T47D (cell line): ENCODE measurements at places on chromosomes 11 and 22.

- DNase-seq, result no peak
Measured at GRCh38 chr11:134460062-134460561, 48.1 kb upstream of the B3GAT1 start.

- no peak for DNase-seq
Measured at GRCh38 chr22:44846726-44847275, 94.4 kb downstream of the ARHGAP8 start.

DNA sequence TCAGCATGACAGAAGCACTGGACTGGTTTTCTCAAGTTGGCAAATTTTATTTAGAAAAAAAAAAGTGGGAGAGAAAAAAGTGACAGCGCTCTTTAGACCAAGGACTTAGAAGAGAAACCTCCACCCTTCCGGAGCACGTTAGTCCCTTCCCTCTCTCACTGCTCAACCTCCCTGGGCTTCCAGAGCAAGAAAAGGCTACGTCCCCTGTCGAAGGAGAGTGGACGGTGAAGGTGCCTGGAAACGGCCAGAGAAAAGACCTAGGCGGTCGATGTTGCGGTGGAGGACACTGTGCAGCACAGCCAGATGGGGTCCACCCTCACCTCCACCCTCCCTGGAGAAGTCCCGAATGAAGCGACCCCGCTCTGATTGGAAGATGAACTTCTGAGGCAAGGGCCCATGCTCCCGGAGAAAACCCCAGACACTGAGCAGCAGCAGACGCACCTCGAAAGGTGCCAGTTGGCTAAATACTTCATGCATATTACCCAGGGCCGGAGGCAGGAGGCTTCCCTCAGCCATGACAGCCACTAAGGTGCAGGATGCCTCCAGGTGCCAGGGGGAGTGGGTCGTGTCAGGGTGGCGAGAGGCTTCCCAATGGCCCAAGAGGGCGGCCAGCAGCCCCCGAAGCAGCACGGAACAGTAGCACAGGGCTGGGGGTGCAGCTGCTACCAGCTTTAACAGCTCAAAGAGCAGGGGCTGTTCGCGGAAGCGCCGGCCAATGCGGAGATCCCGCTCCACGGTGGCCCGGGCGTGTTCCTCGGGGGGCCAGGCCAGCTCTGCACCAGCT, 604 bp upstream of the GANAB start:
- DNase-seq, result no peak

DNA sequence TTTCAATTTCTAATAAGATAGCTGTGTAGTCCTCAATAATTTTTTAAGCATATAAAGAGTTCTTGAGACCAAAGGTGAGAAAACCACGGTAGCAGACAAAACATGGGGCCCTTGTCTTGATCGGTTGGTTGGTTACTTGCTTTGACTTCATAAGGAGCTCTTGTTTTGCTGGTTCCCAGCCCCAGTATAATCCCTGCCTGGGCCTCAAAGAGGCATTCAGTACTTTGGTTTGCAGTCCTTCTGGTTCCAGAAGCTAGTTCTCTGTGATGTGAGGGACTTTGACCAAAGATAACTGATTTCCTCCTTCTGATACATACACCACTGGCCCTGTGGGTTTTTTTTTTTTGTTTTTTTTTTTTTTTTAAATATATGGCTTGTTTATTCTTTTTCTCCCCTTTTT, 17.1 kb downstream of the MARK2 start:
- DNase-seq, result no peak

DNA sequence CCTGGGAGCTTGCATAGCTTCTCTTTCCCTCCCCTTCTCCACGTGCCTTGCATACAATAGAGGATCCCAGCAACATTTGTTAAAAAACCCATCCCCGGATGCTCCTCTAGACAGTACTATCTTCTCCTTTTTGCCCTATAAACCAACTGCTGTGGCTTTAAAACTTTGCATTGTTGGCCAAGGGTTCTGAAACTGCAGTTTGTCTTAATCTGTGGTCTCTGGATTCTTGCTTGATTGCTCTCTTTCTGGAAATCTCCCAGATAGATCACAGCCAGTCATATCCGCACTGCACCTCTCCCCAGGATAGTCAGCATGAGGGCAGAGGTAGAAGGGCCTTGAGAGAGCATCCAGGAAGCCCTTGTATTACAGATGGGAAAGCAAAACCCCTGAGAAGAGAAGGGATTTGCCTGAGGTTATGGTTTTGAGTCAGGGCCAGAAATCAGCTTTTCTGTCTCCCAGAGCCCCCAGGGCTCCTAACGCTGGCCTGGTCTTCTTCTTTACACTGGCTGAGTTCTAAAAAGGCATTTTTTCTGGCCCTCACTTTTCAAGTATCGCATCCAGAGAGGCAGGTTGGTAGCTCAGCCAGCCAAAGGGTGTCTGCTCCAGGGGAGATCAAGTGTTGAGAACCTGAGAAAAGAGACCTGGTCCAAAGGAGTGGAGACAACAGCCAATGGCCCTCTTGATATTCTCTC, 70.6 kb downstream of the ADM start:
- no peak for DNase-seq

DNA sequence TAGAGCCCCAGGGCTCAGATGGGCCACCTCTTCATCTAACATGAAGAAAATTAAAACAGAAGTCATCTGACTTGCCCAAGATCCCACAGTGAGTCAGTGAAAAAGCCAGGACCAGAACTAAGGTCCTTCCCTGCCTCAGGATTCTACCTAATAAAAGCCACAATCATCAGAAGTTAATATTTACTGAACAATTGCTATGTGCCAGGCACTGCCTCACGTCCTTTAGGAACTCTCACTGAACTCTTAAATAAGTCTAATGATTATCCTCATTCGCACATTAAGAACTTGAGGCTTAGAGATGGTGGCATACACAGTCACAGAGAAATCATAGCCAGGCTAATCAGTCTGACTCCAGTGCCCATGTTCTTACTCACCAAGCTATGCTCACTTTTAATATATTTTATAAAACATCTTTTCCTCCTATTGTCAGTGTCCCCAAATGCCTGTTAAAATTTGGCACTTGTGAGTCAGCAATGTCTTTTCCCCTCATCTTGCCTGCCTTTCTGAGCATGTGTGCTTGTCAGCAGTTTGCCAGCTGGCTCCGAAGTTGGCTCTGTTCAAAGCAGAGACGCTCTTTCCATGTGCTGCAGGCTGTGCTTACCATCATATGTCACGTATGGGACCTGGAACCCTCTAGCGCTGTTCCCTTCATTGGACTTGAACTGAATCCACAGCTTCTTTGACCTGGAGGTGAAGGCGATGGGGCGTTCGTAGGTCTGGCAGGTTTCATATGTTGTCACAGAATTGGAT, 21.5 kb upstream of the NRIP3 start:
- no peak for DNase-seq

DNA sequence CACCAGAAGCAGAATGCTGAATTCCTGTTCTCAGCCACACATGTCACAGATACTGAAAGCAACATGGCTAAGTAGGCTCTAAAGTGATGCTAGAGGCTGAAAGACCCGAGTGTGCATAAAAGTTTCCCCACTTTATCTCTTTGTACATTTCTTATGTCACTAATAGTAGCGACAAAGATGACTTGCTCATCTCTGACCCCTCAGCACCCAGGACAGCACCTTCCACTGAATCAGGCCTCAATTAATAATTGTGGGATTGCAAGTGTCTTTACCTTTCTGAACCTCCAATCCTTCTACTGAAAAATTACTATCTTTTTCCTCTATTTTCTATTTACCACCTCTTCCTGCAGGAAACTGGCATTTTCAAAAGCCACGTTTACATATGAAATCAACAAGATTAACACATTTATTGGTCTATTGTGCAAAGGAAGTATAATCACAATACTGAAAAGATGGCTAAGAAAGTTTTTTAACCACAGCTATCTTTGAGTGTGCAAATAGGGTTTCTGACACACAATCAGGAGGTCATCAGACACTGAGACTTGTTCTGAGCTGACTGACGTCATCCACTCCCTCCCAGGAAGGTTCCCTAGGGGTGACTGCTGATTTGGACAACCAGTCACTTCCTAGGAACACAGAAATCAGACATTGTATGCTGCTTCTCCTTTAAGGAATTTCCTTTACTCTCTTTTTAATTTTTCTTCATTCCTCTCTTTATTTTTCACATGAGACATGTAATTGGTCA, 213.9 kb upstream of the ISX start:
- DNase-seq, result no peak

DNA sequence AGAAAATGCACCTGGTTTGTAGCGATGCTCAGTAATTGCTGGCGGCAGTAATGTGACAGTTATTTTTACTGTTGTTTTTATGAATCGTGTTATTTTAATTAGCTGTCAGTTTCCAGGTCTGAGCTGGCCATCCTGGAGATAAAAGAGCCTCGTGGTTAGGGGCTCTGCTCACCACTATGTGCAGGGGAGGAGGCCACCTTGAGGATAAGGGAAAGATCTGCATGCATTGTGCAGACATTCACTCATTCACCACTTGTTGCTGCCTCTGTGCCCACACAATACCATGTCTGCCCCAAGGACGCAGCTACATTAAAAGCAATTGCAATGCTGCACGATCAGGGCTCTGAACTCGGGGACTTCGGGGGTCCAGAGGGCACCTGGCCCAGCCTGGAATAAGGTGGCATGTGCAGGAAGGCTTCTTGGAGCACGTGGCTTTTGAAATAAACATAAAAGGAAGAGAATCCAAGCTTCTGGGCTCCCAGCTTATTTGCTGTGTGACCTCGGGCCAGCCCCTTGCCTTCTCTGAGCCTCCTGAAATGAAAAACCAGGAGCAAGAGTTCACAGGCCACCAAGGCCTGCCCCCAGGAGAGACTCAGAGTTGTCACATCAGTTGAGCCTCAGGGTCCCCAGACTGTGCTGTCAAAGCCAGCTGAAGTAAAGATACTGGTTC, 44.7 kb upstream of the SHISAL1 start:
- no peak for DNase-seq

GRCh38 chr11:77170107-77170506, 42.1 kb downstream of the MYO7A start:
- DNase-seq, result peak; percentile 15

- DNase-seq, result peak; percentile 49
Measured at GRCh38 chr11:11135820-11136476, 217.1 kb downstream of the CSNK2A3 start.

GRCh38 chr11:3942956-3943497, 87.6 kb downstream of the STIM1 start:
- no peak for DNase-seq

GRCh38 chr11:106785913-106786650, 232.2 kb downstream of the GUCY1A2 start:
- no peak for DNase-seq

DNA sequence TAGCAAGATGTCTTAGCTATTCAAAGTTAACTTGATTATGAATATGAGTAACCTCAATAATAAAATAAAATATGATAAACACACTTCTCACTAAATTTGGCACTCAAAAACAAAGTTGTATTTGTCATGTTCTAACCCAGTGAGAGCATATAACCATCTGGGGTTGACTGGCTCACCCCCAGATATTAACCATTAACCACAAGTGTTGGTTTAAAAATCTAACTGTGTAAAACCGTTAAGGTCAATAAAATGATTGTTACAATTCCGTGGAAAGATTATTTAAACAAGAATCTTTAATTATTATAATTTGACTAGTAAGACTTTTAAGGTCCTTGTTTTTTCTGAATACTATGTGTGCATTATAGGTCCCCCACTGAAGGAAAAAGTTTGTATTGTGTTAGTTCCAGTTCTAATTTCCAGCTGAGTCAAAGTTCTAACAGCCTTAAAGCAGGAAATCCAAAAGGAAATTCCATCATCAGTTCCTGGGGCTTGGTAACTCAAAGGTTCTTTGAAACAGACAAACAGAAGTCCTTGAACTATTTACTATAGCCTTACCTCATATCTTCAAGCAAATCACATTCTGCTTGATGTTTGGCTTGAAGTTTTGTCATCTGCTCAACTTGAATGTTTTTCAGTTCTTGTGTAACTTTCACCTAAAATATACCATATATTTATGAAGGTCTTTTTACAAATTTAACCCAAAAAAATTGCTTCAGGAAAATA, 2.5 kb downstream of the FCHSD2 start:
- DNase-seq, result no peak

- DNase-seq, result no peak
Measured at GRCh38 chr22:33063611-33064010, 5.4 kb upstream of the SYN3 start.

- DNase-seq, result no peak
Measured at GRCh38 chr11:77084581-77085191, 17.9 kb downstream of the CAPN5 start.

DNA sequence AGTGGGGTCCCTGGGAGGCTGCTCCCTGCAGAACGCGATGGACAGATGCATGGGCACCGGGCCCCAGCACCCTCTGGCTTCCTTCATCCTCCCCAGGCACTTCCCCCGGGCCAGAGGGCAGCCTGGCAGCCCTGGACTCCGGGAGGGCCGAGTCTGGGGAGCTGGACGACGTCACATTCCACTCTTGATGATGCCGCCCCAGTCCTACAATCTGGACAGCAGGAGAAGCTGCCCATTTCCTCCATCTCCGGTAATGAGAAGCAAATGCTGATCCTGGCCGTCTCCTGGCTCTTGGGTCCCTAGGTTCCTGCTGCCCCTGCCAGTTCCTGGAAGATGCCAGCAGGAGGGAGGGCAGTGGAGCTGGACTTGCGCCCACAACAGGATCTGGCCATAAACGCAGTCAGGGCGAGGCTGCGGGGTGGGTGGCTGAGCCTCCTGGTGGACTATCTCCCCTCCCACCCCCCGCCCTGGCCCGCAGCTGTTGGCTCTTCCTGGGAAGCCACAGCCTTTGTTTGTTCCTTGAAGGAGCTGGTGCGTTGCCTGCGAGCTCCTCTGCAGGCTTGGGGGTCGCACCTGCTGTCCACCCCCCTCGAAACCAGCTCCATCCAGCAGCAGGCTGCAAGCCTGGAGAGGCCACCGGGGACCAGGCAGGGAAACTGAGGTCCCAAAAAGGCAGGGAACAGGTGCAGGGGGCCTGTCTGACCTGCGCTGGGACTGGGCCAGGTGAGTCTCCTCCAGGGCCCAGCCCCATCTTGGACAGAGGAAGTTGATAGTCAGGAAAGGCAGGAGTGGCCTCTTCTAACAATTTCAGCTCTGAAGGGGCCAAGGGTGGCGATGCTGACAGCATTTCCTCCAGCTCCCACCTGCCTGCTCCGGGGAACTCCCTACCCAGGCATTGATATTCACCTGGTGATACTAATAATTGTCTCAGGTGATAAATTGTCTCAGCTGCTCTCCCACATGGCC, 17.9 kb upstream of the MUC6 start:
- DNase-seq, result peak; percentile 10

DNA sequence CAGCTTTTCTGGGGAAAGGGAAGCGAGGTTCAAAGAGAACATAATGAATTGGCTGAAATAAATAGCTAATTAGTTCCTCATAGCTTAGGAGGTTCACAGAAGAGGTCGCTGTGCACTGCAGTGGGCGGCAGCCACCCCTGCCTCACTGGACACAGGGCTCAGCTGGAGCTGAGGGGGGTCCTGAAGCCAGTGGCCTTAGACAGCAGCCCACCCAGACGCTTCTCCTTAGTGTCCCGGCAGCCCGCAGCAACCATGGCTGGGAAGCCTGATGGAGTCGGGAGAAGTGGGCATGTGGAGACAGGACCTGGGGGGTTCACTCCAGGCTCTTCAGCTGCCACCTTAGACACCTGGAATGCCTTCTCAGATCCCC, 75.4 kb downstream of the TRIM29 start:
- no peak for DNase-seq

DNA sequence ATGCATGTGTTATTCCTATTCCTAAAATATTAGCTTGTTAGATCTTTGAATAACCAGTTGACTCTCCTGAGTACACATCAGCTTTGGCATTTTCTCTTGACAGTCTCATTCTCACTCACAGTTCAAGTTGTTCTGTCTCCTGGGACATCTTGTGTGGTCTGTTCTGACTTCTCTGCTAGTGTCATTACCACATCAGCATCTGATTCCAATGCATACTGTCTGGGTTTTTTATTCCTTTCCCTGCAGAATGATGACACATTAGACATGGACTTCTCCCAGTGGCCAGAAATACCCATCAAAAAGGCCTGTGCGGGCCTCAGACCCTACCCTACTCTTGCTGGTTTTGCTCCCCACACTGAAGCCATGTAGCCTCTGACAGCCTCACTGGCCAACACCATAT, 2.7 kb downstream of the ZNF74 start:
- DNase-seq, result no peak
